Ureter (tissue), 1 donor: ENCODE measurements at places on chromosomes 6 and 20.

DNA sequence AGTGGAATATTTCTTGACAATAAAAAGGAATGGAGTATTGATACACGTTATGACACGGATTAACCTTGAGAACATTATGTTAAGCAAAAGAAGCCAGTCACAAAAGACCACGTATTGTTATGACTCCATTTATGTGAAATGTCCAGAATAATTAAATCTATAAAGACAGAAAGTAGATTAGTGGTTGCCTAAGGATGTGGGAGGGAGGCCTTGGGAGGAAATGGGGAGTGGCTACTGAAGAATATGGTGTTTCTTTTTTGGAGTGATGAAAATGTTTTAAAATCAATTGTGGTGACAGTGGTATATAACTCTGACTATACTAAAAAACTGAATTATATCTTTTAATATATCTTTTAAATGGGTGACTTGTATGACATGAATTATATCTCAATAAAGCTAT, 30.1 kb downstream of the TRPC4AP start:
- DNase-seq = no peak

GRCh38 chr6:13492357-13492756, 5.0 kb upstream of the GFOD1 start:
- no peak for DNase-seq

- no peak for DNase-seq
Observed at GRCh38 chr20:2350606-2351005, 30.1 kb upstream of the TGM6 start.

- DNase-seq = no peak
Observed at GRCh38 chr6:75306064-75306463, 21.5 kb upstream of the TMEM30A start.

DNA sequence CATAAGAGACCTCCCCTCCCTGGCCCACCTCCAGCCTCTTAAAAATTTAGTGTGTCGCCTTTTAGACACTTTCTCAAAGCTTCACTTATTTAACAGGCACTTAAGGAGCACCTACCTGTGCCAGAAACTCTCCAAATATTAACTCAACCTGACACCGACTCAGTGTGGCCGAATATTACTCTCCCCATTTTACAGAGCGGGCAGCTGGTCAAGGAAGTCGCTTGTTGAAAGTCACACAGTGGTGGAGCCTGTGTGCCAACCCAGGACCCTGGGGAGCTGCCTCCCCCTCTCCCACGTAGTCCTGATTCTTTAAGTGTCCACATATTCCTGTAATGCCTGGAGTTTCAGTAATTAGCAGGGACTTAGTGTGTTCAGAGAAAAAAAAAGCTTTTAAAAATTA, 1.0 kb upstream of the PMEPA1 start:
- DNase-seq = no peak

- no peak for DNase-seq
Observed at GRCh38 chr6:101986476-101986875, 593.0 kb downstream of the GRIK2 start.

DNA sequence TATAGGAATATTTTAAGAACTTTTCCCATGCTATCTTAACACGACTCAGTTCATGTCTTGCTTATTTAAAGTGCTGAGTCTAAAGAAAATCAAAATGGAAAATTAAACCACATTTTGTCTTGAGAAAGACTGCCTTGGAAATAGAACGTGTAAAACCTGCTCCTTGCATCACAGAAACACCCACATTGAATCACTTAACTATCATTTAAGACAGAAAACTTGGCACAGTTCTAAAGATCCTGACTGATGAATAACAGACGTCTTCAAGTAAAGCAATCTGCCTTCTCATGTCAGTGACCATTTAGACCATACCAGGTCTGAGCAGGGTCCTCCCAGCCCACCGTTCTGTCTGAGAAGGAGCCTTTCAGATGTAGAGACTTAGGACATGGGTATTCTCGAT, 7.4 kb downstream of the PERP start:
- no peak for DNase-seq

DNA sequence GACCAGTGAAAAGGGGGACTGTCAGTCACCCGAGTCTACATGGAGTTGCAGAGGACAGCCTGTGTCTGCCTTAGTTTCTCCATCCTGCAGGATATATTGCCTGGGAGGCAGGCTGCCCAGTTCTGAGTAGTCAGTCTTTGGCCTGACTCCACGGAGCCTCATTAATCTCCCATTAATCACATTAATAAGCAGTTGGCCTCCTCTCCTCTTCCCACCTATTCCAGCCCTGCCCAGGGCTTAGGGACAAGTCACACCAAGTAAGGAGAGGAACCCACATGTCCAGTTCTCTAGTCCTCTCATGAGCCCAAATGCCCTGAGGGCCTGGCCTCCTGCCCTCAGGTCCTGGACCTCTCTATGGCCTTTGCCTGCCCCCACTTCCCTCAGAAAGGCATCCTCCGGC, 1.3 kb upstream of the MUCL3 start:
- DNase-seq = no peak

GRCh38 chr6:135604035-135604860, 106.7 kb upstream of the AHI1 start:
- no peak for DNase-seq

DNA sequence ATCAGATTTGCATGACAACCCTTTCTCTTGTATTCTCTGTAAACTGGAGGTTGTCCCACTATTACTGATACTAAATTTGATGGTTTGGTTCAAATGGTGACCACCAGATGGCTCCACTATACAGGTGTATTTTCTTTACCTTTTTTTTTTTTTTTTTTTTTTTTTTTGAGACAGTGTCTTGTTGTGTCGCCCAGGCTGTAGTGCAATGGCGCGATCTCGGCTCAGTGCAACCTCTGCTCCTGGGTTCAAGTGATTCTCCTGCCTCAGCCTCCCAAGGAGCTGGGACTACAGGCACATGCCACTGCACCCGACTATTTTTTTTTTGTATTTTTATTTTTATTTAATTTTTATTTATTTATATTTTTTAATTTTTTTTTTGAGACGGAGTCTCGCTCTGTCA, 6.6 kb upstream of the WTAP start:
- no peak for DNase-seq

GRCh38 chr20:32963176-32963575, 41.1 kb downstream of the SUN5 start:
- DNase-seq = no peak

GRCh38 chr6:49549691-49550491, 577 bp upstream of the C6orf141 start:
- DNase-seq = no peak

DNA sequence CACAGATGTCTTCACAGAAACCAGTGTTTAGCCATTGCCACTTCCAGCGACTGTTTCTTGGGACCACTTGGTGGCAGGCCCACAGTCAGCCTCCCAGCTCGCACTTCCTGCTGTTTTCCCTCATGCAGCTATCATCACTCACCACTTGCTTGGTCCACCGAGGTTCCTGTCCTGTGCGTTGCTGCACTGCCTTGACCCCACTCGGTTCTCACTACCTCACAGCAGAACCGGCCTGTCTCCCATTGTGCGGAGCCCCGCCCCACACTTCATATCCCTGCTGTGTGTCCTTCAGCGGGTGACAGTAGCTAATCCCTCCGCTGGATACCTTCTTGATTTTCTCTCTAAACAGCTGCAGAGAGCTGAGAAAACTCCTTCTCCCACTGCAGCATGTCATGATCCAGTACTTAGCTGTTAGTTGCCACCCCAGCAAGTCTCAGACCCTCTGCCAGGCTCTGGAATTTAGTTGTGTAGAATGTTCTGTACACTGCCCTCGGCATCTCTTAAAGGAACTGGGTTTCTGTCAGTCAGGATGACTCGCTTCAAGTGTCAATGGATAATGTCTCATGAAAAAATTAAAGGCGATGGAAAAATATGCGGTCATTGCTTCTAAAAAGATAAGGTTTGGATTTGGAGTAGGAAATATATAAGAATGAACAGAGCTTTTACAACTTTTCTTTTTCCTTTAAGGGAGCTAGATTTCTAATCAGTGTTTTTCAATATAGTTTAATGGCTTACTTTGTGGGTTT, 208.0 kb downstream of the FARS2 start:
- no peak for DNase-seq

DNA sequence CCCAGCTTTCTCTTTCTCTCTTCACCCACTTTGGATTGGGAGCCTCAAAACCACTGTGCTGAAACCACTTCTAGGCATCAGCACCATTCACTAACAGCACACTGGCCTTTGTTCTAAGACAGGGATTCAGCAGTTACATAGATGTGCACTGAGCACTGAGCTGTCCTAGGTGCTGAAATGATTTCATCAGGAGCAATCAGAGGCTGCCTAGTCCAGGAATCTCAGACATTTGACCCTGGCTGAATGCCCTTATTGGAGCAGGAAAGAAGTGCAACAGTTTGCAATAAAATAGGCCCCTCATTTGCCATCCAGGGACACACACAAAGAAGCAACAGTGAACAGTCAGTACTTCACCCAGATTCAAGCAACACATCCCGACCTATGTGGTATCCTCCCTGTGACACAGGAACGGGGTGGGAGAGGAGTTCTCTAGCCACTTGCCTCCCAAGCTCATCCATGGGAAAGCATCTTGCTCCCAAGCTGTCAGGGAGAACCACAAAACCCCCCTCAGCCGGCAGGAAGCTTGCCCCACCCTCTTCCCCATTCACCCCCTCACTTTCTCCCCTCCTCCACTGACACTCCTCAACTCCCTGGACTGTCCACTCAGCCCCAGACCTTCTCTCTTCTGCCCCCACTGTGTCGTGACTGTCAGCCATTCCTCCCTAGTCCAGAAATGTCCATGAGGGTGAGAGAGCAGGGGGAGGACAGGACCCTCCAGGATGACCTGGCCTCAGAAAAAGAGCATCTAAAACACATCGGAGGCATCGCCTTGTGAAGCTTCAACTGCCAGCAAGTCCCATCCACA, 304.4 kb downstream of the PREX1 start:
- DNase-seq = no peak

- DNase-seq = no peak
Observed at GRCh38 chr20:33771938-33772337, 39.2 kb upstream of the CHMP4B start.

GRCh38 chr6:158072083-158072721, 90.5 kb downstream of the SYNJ2 start:
- DNase-seq = peak; percentile 80

GRCh38 chr6:127497410-127497809, 21.7 kb downstream of the MTCL3 start:
- DNase-seq = no peak

- DNase-seq = peak; percentile 91
Observed at GRCh38 chr20:36861875-36862801, 13.8 kb upstream of the TLDC2 start.

- no peak for DNase-seq
Observed at GRCh38 chr20:57392512-57393271, 1.5 kb downstream of the RBM38 start.

DNA sequence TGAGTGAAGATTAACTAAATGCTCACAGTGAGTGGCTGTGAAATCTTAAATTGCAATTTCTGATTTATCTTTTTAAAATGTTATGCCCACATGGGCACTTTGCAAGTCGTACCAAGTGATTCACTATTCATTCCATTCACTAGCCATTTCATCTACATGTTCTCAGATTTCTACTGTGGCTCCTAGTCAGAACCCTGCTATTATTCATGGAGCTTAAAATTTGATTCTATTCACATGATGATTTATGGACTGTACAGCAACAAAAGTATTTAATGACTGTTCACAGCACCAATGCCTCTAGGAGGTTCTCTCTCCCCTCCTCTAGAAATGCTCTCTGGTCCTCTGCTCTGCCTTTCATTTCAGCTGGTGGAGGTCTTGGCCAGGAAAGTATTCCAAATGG, 133.5 kb upstream of the MAP3K7 start:
- no peak for DNase-seq

DNA sequence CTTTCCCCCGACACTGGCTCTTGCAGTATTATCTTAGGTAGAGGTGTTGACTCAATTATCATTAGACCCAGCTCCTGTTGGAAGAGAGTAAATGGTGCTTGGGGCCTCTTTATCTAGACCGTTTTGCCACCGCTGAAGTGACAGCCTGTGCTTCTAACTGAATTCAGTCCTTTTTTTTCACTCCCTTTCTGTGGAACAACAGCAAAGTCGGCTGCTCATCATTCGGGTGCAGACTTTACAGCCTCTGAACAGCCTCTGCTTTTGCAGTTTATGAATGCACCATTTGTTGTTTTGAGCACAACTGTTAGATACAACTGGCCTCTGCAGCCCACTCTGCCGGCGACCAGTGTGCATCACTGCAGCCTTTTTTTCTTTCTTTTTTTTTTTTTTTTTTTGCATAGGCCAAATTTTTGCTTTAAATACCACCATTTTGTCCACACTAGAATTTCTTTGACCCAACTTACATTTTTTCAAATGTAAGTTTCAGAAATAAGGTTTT, 35.8 kb downstream of the RREB1 start:
- DNase-seq = no peak

DNA sequence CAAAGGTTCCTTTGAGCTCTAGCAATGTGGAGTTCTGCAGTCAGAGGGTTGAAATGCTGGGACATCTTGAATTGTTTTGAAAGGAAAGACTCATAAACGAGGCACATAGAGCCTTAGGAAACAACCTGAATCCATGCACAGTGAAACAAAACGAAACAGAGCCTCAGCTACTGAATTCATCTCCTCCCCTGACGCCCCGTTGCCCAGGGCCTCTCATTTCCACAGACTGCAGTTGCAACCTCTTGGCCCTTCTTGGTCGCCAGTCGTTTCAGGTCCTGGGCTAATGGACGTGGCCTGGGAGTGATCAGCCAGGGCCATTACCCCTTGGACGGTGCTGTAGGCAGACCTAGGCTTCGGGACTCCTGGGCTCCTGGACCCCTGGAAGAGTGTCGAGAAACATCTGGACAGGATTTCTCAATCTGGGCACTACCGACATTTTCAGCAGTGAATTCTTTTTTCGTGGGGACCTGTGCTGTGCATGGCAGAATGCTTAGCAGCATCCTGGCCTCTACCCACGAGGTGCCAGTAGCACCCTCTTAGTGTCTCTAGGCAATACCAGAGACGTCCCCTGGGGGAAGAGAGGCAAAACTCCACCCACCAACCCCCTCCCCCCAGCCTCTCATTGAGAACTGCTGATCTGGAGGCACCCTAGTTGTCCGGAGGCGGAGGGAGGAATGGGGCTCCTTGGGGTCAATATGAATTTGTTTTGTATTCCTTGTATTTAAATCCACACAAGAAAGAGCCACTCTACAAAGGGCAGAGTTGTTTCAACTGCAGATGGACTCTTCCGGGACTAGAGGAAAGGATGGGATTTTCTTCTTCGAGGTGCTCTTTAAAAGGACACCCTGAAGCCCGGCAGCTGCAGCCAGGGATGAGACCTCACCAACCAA, 50.2 kb downstream of the TMEM242 start:
- no peak for DNase-seq

DNA sequence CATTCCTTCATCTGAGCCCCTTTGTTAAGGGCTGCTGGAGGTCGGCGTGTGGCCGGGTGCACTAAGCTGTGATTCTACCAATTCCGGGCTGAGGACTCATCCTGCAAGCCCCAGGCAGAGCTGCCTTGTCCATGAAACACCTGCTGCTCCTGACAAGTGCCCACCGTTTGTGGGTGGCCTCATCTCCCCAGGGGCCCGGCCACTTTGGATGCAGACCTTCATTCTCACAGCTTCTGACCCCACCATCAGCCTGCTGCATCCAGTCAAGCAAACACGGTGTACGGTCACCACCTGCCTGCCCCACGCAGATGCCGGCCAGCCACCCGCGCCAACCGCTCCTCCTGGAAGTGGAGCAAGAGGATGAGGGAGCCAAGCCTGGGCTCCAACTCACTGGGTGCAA, 382.7 kb downstream of the THBS2 start:
- DNase-seq = no peak

- DNase-seq = no peak
Observed at GRCh38 chr6:112865131-112865530, 518.0 kb downstream of the RFPL4B start.
